ENCODE measurements at places on chromosomes 7 and 10. TPM values are rescaled to one million over a fixed set of nuclear protein-coding genes. Genes with fewer than 3 reads are reported as not detected.

- no peak for DNase-seq
- peaks cover 4% of the 10 kb centered on the region for H3K4me1 ChIP-seq
- no peak overlapping the region for H3K4me3 ChIP-seq
- no peaks in the 10 kb centered on the region for H3K27me3 ChIP-seq
- H3K36me3 ChIP-seq = peaks cover 19% of the 10 kb centered on the region
Observed at GRCh38 chr10:125768219-125768855, 7.3 kb downstream of the MMP21 start.

- H3K27ac ChIP-seq = no peak overlapping the region
- no peaks in the 10 kb centered on the region for H3K36me3 ChIP-seq
- no peaks in the 10 kb centered on the region for H3K4me1 ChIP-seq
- no peak for DNase-seq
Observed at GRCh38 chr10:63675171-63675570, 154.0 kb downstream of the REEP3 start.

GRCh38 chr7:102286237-102287110, at the start of gene SH2B2:
TSS of gene SH2B2 (plus strand) at chr7:102286868. CDS start at chr7:102300551, 13,683 bp downstream.
- peak; percentile 97 for DNase-seq
- H3K27me3 ChIP-seq = peaks cover 53% of the 10 kb centered on the region
- H3K36me3 ChIP-seq = no peaks in the 10 kb centered on the region
- H3K27ac ChIP-seq = peak within 1 kb of the TSS; percentile 41
- H3K4me1 ChIP-seq = peaks cover 10% of the 10 kb centered on the region
- H3K4me3 ChIP-seq = peak within 1 kb of the TSS; percentile 55

GRCh38 chr7:122724366-122724765, 21.6 kb upstream of the RNF148 start:
- DNase-seq = no peak
- H3K4me3 ChIP-seq = no peak overlapping the region
- no peaks in the 10 kb centered on the region for H3K27me3 ChIP-seq
- H3K36me3 ChIP-seq = no peaks in the 10 kb centered on the region

Gene FFAR4
- not detected for total RNA-seq

DNA sequence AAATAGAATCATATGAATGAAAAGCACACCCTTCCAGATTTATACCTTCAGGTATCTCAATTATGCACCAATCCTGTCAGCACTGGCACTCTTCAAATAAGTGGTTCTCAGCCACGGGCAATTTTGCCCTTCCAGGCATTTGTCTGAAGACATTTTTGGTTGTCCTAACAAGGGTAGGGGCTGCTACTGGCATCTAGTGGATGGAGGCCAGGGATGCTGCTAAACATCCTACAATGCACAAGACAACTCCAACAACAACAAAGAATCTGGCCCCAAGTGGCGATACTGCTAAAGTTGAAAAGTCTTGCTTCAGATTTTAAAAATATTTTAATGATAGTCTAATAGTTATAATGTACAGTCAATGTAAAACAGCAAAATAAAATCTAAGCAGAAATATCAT, 16.1 kb downstream of the CCDC186 start:
- DNase-seq = no peak
- H3K36me3 ChIP-seq = no peaks in the 10 kb centered on the region

GRCh38 chr10:89398003-89398749, 5.8 kb downstream of the IFIT1 start:
- H3K27me3 ChIP-seq = no peaks in the 10 kb centered on the region
- no peak overlapping the region for H3K27ac ChIP-seq
- no peak overlapping the region for H3K4me3 ChIP-seq
- 0 out of 3 replicates have a peak, but pooled peaks cover under 1% of the 10 kb centered on the region for H3K4me1 ChIP-seq
- DNase-seq = no peak
- no peaks in the 10 kb centered on the region for H3K36me3 ChIP-seq

Gene GLUD1
- total RNA-seq = 87.3 TPM

GRCh38 chr10:43576062-43576461, 1.6 kb upstream of the ZNF239 start:
- DNase-seq = no peak
- H3K4me3 ChIP-seq = no peak overlapping the region
- H3K4me1 ChIP-seq = peaks cover 8% of the 10 kb centered on the region
- peaks cover 18% of the 10 kb centered on the region for H3K36me3 ChIP-seq
- H3K27ac ChIP-seq = no peak overlapping the region

Gene CTTNBP2
- total RNA-seq = not detected

Gene AFAP1L2
- total RNA-seq = 0.07 TPM

GRCh38 chr10:29403208-29403607, 114.3 kb downstream of the LYZL1 start:
- H3K27me3 ChIP-seq = no peaks in the 10 kb centered on the region
- H3K4me1 ChIP-seq = no peaks in the 10 kb centered on the region
- H3K27ac ChIP-seq = no peak overlapping the region
- no peak for DNase-seq
- H3K36me3 ChIP-seq = no peaks in the 10 kb centered on the region

Gene RBP3
- total RNA-seq = not detected

Gene CCDC186
- total RNA-seq = 3.3 TPM

- H3K27me3 ChIP-seq = peaks cover 11% of the 10 kb centered on the region
- H3K27ac ChIP-seq = no peak overlapping the region
- H3K36me3 ChIP-seq = no peaks in the 10 kb centered on the region
Observed at GRCh38 chr10:48758411-48758810, 73.7 kb downstream of the WDFY4 start.

- no peak overlapping the region for H3K4me3 ChIP-seq
- H3K27me3 ChIP-seq = no peaks in the 10 kb centered on the region
- no peaks in the 10 kb centered on the region for H3K36me3 ChIP-seq
- no peaks in the 10 kb centered on the region for H3K4me1 ChIP-seq
- peak; percentile 27 for DNase-seq
Observed at GRCh38 chr10:31083765-31084184, 52.1 kb upstream of the ZNF438 start.

- H3K4me3 ChIP-seq = no peak overlapping the region
- no peak overlapping the region for H3K27ac ChIP-seq
- no peaks in the 10 kb centered on the region for H3K4me1 ChIP-seq
- H3K27me3 ChIP-seq = no peaks in the 10 kb centered on the region
- H3K36me3 ChIP-seq = no peaks in the 10 kb centered on the region
Observed at GRCh38 chr10:74944205-74944604, 117.8 kb downstream of the KAT6B start.

Gene ASB10
- not detected for total RNA-seq

DNA sequence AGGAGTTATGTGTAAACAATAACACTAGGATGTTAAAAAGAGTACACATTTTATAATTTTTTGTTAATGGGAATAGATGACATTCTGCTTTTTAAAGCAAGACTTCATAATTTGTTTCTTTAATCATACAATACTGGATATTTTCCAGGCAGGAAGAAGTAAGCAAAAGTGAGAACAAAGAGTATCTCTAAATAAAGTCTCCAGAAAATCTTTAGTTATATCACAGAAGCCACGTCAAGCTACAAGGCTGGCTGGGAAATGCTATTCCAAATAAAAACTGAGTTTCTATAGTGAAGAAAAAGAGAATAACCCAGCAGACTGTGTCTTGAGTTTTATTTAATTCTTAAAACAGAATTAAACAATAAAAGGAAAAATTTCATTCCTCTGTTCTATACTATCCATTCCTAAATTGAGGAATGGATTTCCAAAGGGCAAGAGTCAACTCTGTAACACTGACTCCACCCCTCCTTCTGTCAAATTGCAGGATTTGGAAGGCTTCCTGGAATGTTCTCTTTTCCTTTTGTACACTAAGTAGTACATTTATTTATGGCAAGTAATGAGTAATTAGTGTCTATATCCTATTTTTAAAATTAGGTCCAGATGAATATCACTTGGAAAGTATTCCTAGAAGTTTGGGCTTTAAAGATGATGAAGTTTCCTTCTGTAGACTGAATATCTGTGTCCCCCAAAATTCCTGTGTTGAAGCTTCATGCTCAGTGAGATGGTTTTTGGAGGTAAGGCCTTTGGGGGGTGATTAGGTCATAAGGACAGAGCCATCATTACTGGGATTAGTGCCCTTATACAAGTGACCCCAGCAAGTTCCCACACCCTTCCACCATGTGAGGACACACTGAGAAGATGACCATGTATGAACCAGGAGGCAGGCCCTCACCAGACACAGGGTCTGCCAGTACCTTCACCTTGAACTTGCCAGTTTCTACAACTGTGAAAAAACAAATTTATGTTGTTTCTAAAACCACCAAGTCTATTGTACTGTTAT, 290.9 kb downstream of the CRPPA start:
- H3K27me3 ChIP-seq = no peaks in the 10 kb centered on the region
- H3K4me3 ChIP-seq = no peak overlapping the region
- no peak for DNase-seq
- H3K27ac ChIP-seq = no peak overlapping the region

Gene CPEB3
- total RNA-seq = 1.2 TPM

GRCh38 chr7:131859147-131859821, 302.9 kb upstream of the PODXL start:
- H3K27me3 ChIP-seq = no peaks in the 10 kb centered on the region
- no peaks in the 10 kb centered on the region for H3K36me3 ChIP-seq
- peak; percentile 72 for DNase-seq
- H3K4me3 ChIP-seq = no peak overlapping the region

GRCh38 chr7:98462911-98463633, 62.2 kb upstream of the BAIAP2L1 start:
- 0 out of 2 replicates have a peak, but pooled peaks cover 6% of the 10 kb centered on the region for H3K4me1 ChIP-seq
- H3K36me3 ChIP-seq = no peaks in the 10 kb centered on the region
- no peak for DNase-seq
- no peak overlapping the region for H3K27ac ChIP-seq
- H3K4me3 ChIP-seq = no peak overlapping the region

Gene DNAH11
- 0.02 TPM for total RNA-seq

GRCh38 chr7:22787951-22788350, 34.7 kb downstream of the TOMM7 start:
- DNase-seq = no peak
- H3K27me3 ChIP-seq = no peaks in the 10 kb centered on the region
- no peak overlapping the region for H3K27ac ChIP-seq
- H3K4me3 ChIP-seq = no peak overlapping the region

DNA sequence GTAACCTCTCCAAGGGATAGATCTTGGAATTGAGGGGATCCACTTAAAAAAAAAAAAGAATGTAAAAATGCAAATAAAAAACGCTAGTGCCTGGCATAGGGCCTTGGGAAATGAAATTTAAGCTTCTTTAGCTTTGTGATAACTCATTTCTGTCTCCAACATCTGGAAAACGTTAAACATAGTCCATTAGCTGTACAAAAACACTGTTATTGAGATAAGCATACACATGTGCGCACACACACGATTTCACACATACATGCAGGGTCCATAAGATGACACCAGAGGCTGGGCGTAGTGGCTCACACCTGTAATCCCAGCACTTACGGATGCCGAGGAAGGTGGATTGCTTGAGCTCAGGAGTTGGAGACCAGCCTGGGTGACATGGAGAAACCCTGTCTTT, 13.7 kb upstream of the CUL2 start:
- no peak for DNase-seq
- no peak overlapping the region for H3K27ac ChIP-seq
- no peaks in the 10 kb centered on the region for H3K4me1 ChIP-seq
- H3K4me3 ChIP-seq = no peak overlapping the region
- no peaks in the 10 kb centered on the region for H3K27me3 ChIP-seq

DNA sequence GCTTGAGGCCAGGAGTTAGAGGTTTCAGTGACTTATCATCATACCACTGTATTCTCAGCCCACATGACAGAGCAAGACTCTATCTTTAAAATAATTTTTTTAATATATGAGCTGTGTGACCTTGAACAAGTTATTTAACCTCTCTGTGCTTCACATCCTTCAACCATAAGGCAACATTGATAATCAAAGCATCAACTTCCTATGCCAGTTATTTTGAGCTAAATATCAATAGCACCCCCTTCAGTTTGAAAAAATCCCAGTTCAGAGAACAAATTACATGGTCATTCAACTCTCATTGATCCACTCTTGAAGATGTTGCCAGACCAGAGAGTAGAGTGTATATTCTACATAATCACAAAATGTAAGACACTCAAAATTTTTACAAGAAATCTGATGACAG, 53.0 kb downstream of the ASNS start:
- H3K4me3 ChIP-seq = no peak overlapping the region
- H3K36me3 ChIP-seq = no peaks in the 10 kb centered on the region
- no peaks in the 10 kb centered on the region for H3K27me3 ChIP-seq
- H3K4me1 ChIP-seq = no peaks in the 10 kb centered on the region
- no peak overlapping the region for H3K27ac ChIP-seq

Gene RP9
- 17.5 TPM for total RNA-seq

- no peaks in the 10 kb centered on the region for H3K27me3 ChIP-seq
- no peak for DNase-seq
- H3K4me3 ChIP-seq = no peak overlapping the region
- H3K4me1 ChIP-seq = no peaks in the 10 kb centered on the region
- H3K27ac ChIP-seq = no peak overlapping the region
- no peaks in the 10 kb centered on the region for H3K36me3 ChIP-seq
Observed at GRCh38 chr10:61341008-61341407, 112.2 kb downstream of the TMEM26 start.

DNA sequence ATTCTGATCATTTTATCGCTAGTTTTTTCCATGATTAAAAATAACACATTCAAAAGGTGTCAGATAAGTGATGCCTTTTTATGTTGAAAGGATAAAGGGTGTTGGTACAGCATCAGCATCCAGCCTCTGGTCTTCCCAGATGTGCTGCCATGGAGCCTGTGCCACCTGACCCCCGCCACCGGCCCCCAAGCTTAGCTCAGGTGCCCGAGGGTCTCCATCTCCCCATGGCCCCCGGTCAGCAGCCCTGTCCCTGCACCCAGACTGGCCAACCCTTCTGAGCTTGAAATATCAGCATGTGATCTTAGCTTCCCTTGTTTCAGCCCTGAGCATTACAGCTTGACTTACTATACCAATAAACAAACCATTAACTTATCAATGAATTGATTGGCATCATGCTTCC, 24.6 kb downstream of the PFKP start:
- H3K27me3 ChIP-seq = no peaks in the 10 kb centered on the region
- no peak for DNase-seq
- peaks cover 34% of the 10 kb centered on the region for H3K4me1 ChIP-seq
- peaks cover 59% of the 10 kb centered on the region for H3K36me3 ChIP-seq

DNA sequence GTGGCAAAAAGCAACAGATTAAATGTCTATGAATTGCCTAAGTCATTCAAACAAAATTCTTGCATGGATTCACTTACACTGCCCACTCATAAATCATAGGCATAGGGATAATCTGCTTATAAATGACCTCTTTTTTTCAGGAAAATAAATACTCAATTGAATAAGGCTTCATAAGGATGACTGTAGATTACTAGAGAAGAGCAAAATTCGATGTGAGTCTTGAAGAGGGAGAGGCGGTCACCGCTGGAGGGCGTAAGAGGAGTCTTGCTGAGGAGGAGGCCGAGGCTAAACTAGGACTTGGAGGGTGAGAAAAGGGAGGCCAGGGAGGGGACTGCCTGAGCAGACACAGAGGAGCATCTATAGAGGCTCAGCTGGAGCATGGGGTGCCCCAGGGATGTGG, 135.4 kb upstream of the RSU1 start:
- peak; percentile 69 for DNase-seq
- H3K27ac ChIP-seq = no peak overlapping the region
- no peaks in the 10 kb centered on the region for H3K27me3 ChIP-seq
- H3K4me1 ChIP-seq = no peaks in the 10 kb centered on the region
- no peak overlapping the region for H3K4me3 ChIP-seq

Gene COMTD1
- 82.9 TPM for total RNA-seq

DNA sequence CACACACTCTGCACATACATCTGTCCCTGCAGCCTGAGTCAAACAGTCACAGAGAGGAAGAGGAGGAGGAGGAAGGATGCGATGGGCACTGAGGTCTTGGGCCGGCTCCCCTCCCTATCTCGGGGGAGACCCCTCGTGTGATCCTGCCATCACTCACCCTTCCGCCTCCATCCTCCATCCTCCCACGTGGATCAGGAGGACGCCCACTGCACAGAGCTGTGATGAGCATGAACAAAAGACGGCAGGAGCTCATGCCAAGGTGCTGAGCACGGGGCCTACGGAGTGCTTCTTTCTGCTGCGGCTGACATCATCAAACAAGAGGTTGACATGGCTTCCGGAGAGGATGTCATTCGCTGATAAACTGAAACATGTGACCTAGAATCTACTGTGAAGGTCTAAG, 68.0 kb downstream of the DIP2C start:
- H3K36me3 ChIP-seq = no peaks in the 10 kb centered on the region
- H3K4me3 ChIP-seq = no peak overlapping the region
- H3K27ac ChIP-seq = no peak overlapping the region
- H3K4me1 ChIP-seq = no peaks in the 10 kb centered on the region
- peaks cover 38% of the 10 kb centered on the region for H3K27me3 ChIP-seq

Measured in K562 (cell line).